ENCODE measurements at places on chromosomes 1 and 21.

DNA sequence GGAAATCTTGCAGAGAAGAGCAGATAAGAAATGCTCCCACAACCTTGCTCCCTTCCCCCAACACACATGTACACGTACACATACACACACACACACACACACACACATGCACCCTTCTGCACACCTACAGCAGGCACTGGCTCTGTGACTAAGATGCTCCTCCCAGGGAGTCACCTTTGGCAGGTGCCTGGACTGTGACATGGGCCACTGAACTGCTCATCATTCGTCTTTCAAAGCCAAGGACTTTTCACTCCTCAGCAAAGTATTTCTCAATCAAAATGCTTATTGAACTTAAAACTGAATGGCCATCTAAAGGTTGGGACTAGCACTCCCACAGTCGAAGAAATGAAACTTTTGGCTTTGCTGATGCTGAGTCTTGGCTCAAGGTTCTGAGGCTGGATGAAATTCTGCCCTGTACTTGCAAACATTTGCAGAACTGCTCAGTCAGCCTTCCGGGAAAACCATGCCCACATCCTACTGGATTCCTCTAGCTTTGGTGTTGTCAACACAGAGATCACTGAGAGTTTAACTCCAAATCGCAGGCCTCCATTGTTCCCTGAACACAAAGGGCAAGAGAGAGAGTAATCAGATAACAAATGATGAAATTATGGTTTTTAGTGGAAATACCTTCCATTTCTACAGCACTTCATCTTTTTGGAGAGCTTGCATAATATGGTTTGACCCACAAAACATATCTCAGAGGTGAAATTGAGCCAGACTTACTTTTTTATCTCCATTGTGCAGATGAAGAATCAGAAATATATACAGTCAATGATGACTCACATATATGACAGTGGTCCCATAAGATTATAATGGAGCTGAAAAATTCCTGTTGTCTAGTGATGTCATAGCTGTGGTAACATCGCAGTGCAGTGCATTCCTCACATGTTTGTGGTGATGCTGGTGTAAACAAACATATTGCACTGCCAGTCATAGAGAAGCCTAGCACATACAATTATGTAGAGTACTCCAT, 72.4 kb upstream of the BCAR3 start:
- DNase-seq, result no peak

GRCh38 chr21:44012474-44013379, 618 bp downstream of the TRAPPC10 start:
- DNase-seq, result peak; percentile 70

DNA sequence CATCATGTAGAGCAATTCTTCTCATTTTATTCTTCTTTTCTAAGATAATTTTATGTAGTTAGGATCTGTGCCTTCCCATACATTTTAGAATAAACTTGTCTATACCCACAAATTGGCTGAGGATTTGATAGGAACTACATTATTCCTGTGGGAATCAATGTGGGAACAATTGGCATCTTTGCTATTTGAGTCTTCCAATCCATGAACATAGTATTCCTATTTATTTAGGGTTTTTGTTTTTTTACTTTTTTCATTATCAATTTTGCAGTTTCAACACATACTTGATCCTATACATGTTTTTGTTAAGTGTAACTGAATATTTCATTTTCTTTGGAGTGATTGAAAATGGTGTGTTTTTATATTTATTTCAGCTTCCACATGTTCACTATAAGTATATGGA, 8.1 kb upstream of the WNT9A start:
- no peak for DNase-seq

- no peak for DNase-seq
Measured at GRCh38 chr1:202078241-202078640, 44.5 kb upstream of the GPR37L1 start.

- DNase-seq, result no peak
Measured at GRCh38 chr1:149844101-149844500, 55.3 kb upstream of the BOLA1 start.

DNA sequence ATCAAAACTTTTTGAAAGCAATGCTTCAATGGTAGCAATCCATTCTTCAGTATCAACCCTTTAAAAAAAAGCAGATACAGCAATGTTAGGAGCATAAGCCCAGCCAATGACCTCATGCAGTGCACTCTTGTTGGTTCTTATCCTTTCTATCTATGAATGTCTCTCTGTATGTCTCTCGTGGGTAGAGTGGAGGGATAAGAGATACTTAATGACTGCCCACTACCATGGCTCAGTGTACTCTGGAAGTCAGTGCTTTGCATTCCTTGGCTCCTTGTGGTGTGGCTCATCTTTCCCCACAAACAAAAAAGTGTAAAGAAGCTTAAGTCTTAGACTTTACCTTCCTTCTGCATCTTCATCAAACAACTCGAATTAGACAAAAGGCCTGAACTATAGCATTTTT, 50.3 kb downstream of the PCSK9 start:
- no peak for DNase-seq

All from effector memory CD4-positive, alpha-beta T cell (primary cell).